ENCODE measurements at places on chromosomes 2 and 18.

DNA sequence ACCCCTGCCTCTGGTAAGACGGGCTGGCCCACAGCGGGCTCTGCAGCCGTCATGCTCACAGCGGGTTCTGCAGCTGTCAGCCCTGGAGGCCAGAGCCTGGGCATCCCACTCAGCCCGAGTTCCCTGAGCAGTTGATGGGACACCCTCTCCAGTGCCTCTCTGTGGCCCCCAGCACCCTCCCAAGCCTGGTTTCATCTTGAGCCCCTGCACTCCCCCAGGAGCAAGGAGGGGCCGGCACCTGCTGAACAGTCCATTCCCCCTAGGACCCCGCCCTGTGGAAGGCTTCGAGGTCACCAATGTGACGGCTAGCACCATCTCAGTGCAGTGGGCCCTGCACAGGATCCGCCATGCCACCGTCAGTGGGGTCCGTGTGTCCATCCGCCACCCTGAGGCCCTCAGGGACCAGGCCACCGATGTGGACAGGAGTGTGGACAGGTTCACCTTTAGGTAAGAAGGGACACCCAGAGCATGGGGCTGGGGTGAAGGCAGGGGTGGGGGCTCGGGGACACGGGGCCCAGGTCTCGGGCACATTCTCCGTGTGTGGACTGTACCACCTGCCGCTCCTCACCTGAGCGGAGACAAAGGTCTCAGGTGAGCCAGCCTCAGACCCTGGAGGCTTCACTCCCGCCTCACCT lies 34.5 kb downstream of the MTERF4 start:
- DNase-seq: no peak

DNA sequence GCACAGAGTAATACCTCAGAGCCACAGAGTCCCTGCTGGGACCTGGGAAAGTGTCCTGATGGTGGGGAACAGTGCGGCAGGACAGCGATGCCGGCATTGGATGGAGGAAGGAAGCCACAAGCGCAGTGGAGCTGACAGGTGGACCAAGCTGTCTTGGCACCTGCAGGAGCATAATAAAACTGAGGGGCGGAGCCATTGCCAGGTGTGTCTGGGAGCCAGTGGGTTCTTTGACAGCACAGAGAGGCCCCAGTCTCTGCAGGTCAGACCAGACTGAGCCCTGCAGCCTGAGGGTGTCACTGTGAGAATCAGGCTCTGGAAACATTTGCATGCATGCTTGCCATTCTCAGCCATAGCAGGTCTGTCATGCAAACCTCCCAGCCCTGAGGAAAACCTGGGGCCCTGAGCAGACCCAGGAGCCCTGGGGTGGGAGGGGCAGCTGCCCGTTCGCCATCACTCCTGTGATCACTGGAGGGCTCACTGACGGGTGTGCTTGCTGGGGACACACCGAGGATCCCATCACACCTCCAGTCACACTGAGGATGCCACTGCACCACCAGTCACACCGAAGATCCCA lies 210.5 kb upstream of the HDAC4 start:
- DNase-seq: no peak

GRCh38 chr2:164835302-164835701 lies 6.3 kb downstream of the COBLL1 start:
- DNase-seq: no peak

- no peak for DNase-seq
Measured at GRCh38 chr18:34115409-34116081, 109.2 kb downstream of the NOL4 start.

GRCh38 chr2:38722271-38723061 lies 28.7 kb downstream of the SRSF7 start:
- no peak for DNase-seq

DNA sequence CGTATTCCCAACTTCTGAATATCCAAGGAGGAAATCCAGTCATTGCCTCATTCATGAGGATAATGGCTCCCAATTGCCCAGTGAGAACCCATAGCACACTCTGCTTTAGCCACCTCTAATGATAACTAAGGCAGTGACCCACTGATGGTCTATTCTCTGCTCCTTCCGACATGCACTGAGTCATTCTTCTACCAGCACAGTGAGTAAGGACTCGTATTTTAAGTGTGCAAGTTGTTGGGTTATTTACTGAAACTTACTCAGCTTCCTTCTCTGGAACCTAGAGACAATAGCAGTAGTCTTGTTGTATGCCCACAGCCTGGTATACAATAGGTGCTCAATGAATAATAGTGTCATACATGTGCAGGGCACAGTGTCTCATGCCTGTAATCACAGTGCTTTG lies 81.1 kb upstream of the ZNF397 start:
- DNase-seq: no peak

- no peak for DNase-seq
Measured at GRCh38 chr18:75130591-75131328, 78.2 kb downstream of the PTGR3 start.

- no peak for DNase-seq
Measured at GRCh38 chr18:75200605-75201280, 8.2 kb downstream of the PTGR3 start.

- DNase-seq: no peak
Measured at GRCh38 chr18:12001421-12001820, 20.1 kb downstream of the IMPA2 start.

- no peak for DNase-seq
Measured at GRCh38 chr2:76268902-76269620, 558.3 kb upstream of the GCFC2 start.

DNA sequence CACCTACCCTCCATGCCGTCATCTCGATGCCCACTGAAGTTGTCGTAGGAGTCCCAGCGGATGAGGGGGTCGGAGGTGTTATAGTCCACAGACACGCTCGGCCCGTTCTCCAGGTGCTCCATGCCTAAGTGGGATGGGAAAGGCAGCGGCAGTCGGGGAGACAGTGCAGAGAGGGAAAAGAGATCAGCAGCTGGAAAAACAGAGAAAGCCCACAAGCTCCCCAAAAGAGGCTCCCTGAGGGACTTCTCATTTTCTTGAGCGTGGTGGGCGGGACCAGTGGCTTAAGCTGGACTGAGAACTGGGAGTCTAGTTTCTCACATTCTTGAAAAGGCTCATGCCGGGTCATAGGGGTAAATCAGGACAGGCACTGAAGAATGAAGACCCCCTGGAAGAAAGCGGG lies 121.9 kb downstream of the TNS1 start:
- DNase-seq: no peak

DNA sequence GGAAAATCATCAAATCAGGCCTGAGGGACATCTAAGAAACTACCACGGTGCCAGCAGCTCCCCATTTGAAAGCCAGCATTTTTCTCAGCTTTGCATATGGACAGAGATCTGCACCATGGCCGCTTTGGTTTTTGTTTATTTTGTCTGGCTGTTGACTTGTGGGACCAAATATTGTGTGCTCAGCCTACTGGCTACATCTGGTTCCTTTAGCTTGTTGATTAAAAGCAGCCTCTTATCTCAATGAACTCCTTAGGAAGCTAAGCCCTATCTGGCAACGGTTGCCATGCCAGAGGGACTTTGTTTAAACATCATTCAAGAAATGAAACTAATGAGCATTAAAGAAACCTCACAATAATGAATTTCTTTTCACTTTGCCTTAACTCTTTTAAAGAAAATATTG lies 32.4 kb upstream of the CCDC150 start:
- DNase-seq: no peak

- no peak for DNase-seq
Measured at GRCh38 chr2:60858897-60859311, 22.5 kb upstream of the REL start.

DNA sequence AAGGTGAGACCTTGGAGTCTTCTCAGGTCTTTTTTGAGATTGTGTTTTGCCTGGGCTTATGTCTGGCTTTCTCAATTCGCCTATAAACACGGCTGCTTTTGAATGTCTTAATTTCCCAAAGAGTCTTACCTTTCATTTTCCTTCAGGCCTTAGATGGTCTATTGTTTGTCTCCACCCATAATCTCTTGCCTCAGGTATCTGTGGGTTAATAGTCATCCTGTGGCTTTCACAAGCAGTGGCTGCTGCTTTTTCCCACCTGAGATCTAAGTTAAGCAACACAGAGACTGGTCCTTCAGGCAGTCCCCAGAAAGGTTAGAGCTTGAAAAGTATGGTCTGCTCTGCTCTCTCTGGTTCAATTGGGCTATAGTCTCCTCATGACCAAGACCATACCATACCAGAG lies 275.3 kb downstream of the INSIG2 start:
- DNase-seq: no peak

DNA sequence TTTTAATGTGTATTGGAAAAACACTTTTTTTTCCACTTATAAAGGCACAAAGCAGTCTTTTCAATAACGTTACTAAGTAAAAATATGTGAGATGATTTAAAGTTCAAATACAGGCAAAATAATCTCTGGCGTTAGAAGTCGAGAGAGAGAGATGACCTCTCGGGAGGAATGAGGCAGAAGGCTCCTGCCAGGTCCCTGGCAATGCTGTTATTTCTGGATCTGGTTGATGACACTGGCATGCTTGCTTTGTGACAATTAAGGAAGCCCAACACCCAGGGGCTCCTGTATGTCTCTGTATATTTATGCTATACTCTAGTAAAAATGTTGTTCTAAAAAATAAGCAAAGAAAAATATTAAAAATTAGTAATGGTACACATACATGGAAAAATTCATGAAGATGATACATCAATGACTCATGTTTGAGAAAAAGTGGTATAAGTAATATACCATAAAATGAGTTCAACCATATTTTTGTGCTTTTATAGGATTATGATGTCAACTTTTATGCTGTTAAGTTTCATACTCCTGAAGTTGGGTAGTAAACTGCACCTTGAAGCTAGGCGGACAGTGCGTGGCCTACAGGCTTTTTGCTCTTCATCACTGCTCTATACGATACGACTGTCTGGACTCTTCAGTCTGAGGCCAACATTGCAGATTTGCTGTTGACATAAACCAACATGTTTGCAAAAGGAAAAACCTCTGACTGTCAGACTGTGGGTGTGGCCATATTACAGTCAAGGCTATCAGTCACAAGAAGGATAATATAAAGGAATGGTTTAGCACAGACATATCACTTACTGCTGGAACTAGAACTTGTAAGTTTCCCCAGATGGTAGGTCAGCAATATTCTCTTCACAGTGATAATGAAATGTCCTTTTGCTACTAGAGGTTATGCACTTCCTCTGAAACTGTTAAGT lies 19.8 kb downstream of the VPS4B start:
- DNase-seq: no peak

- DNase-seq: no peak
Measured at GRCh38 chr2:160794926-160795325, 301.3 kb upstream of the RBMS1 start.

- DNase-seq: no peak
Measured at GRCh38 chr2:226115102-226115831, 684.4 kb downstream of the IRS1 start.

DNA sequence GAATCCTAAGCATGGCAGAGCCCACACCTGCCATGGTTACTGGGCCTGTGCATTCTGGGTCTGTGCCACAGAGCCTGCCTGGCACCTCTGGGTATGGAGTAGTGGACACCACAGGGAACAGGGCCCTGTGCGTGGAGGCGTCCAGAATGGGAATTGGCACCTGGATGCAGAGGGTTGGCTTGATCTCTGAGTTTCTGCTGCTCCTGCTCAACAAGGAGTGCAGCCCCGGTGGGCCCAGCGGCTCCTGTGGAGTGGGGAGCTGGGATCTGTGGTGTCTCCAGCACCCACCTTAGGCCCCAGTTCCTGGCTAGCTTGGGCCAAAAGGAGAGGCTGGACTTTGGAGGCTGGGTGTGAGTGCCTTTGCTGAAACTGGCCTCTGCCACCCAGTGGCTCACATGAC lies 7.9 kb upstream of the ANKRD62 start:
- no peak for DNase-seq
